ENCODE measurements at places on chromosomes 4 and X. TPM values are rescaled to one million over a fixed set of nuclear protein-coding genes. Genes with fewer than 3 reads are reported as not detected.

TBC1D14 gene
- polyA plus RNA-seq = 9.5 TPM

NUP62CL gene
- polyA plus RNA-seq = 3.8 TPM

NSUN7 gene
- not detected for polyA plus RNA-seq

NUDT11 gene
- 17.3 TPM for polyA plus RNA-seq

ASB5 gene
- not detected for polyA plus RNA-seq

NRK gene
- 638 TPM for polyA plus RNA-seq

GPRIN3 gene
- polyA plus RNA-seq = 0.83 TPM

ERVMER34-1 gene
- polyA plus RNA-seq = 3.8 TPM

RBMX gene
- 48.5 TPM for polyA plus RNA-seq

JCHAIN gene
- polyA plus RNA-seq = 0.34 TPM

C4orf50 gene
- polyA plus RNA-seq = 0.83 TPM

RNF150 gene
- 21.0 TPM for polyA plus RNA-seq

AFP gene
- polyA plus RNA-seq = not detected

All from Purkinje cell (primary cell).